Fibroblast of upper back skin (primary cell): ENCODE measurements at places on chromosomes 11 and 22.

DNA sequence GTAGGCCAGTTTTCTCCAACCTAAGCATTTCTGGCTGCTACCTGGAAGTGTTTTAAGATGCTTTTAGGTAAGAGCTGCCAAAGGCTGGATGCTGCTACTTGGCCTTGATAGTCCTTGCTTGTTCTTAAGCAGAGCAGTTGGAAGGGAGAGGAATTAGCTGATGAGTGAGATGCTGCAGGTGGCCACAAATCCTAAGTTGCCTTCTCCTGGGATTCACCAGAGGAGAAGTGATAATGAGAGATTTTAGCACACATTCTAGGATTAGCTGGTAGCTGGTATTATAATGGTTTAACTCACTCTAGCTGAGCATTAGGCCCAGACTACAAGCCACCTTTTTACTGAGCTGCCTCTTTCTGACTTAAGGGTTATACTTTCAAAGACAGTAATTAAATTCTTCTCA lies 442.9 kb upstream of the RAG2 start:
- no peak for DNase-seq

- DNase-seq: peak; percentile 100
Observed at GRCh38 chr22:27238935-27239510, 562.5 kb downstream of the MN1 start.

GRCh38 chr11:106087815-106088435 lies 10.5 kb downstream of the AASDHPPT start:
- peak; percentile 51 for DNase-seq

DNA sequence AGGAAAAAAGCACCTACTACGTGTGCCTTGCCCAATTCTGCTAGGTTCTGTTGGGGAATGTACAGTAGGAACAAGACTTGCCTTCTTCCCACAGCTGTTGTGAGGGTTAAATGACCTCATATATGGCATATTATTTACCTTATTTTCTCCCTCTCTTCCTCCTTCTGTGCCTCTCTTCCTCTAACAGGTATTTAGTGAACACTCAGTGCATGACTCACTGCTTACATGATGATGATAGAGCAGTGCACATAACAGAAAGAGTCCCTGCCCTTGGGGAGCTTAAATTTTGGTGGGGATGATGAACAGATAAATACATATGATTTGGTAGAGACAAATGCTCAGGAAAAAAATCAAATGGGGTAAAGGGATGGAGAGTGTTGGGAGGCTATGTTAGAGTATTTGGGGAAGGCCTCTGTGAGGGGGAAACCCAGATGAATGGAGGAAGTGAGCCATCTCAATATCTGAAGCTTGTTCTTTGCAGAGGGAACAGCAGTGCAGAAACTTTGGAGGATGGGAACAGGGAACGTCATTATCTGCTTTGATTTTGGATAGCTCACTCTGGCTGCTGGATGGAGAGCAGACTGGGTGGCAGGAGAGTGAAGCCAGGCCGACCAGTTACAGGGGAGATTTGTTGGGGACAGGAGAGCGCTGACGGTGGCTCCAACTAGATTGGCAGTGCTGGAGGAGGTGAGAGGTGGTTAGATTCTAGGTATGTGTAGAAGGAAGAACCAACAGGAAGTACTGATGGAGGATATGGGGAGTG lies 95.5 kb upstream of the TENM4 start:
- no peak for DNase-seq

- no peak for DNase-seq
Observed at GRCh38 chr11:75346912-75347647, 4.4 kb downstream of the ARRB1 start.

- DNase-seq: no peak
Observed at GRCh38 chr22:27581236-27581635, 220.3 kb downstream of the MN1 start.

- DNase-seq: no peak
Observed at GRCh38 chr11:36346562-36347383, 50.7 kb downstream of the PRR5L start.

DNA sequence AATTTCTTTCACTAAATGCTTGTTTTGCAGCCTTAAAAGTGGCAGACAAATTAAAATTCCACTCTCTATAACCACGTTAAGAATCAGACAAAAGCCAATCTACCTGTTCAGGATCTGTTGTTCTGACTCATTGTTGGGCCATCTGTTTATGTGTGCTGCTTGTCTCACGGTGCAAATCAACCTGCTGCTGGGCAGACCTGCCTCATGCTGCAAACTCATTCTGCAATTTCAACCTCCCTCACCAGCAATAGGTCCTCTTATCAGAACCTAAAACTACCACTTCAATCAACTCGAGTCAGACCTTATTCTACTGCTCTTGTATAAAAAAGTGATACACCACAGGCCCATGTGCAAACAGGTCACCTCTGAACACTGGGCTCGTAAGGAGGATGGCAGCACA lies 75.1 kb downstream of the LARGE2 start:
- DNase-seq: no peak

DNA sequence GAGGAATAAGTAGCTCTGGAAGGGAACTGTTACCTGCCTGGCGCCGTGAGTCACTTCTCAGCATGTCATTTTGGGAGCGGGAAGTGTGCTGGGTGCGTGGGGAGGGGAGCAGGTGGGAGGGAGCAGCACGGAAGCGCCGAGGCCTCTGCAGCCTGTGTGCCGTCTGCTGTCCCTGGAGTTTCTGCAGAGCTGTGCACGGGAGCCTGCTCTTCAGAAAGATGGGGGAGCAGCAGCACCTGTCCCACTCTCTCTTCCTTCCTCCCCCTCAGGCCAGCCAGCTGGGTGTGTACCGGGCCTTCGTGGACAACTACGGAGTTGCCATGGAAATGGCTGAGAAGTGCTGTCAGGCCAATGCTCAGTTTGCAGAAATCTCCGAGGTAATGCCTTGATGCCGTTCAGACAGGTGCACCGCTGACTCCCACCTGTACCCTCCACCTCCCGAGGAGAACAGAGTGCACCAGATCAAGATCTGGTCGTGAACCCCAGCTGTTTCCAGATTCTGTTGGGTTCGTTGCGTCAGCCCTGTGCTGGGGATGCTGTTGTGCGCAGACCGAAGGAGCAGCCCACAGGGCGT lies 87.9 kb downstream of the BCR start:
- no peak for DNase-seq

DNA sequence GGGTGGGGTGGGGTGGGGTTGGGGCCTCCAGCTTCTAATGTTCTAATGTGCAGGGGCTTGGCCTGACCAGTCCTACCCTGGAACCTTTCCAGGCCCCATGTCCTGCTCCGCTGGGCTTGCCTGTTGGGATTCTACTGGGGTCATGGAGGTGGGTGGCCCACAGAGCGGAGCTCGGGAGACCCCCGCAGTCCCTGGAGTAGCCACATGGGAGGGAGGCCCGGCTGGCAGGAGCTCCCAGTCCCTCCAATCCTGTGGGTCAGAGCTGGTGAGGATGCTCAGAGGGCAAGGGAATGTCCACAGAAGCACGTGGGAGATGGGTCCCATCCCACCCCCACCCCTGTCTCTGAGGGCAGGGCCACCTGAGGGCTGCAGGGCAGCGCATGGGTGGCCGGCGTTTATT lies 2.9 kb downstream of the SEPTIN5 start:
- no peak for DNase-seq

GRCh38 chr11:82675838-82676237 lies 57.8 kb downstream of the FAM181B start:
- DNase-seq: no peak

GRCh38 chr22:42949159-42949558 lies 65.8 kb downstream of the PACSIN2 start:
- peak; percentile 54 for DNase-seq

- DNase-seq: peak; percentile 93
Observed at GRCh38 chr22:38034278-38034882, 22.8 kb upstream of the PICK1 start.

- DNase-seq: no peak
Observed at GRCh38 chr22:36926309-36926708, 12.9 kb downstream of the CSF2RB start.

DNA sequence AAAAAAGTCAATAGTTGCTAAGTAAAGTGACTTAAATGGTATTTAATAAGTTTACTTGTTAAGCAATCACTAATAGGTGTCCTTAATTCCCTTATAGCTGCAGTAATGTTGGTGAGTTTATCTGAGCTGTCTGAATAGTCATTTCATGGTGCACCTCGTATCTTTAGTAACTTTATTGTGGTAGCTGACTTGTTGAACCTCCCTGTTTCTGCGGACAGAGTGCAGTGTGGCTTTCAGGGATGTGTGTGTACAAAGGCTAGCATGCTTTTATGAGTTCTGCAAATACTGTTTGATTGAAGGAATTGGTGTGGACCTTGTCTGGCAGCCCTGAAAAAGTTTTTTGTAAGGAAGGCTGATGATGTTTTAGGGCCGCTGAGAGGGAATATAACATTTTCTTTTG lies 2.6 kb downstream of the ZNRF3 start:
- DNase-seq: no peak
